ENCODE measurements at places on chromosomes 12 and 14.

GRCh38 chr12:92927055-92927435, 2.0 kb downstream of the EEA1 start:
- peak; percentile 50 for DNase-seq

DNA sequence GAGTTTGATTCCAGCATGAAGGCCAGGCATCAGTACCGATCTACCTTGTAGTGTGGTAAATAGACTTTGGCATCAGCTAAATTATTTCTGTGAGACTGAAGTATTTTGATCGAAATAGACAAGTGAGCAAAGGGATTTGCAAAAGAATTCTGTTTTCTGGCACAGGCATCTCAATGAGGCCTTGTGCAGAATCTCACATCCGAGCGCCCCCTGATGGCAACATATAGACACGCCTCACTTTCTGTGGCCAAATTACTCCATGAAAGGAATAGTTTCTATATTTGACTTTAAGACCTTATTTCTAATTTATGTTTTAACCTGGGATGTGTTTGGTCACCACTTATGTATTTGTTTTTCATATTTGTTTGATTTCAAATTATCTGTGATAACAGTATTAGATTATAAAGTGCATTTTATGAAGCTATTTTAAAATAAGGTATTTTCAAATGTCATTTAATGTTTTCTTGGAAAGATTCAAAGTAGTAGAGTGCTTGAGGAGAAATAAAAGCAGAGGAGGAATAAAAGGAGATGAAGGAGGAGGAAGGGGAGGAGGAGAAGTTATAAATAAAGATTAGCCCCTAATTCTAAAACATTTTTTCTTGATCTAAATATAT, 731.9 kb downstream of the NRXN3 start:
- no peak for DNase-seq

DNA sequence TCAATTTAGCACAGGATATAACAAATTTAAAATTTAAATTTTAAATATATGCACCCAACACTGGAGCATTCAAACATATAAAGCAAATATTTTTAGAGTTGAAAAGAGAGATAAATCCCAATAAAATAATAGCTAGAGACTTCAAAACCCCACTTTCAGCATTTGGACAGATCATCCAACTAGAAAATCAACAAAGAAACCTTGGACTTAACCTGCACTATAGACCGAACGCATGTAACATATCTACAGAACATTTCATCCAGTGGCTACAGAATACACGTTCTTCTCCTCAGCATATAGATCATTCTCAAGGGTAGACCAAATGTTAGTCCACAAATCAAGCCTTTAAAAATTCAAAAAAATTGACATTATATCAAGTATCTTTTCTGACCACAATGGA, 64.0 kb downstream of the SPTSSA start:
- no peak for DNase-seq

DNA sequence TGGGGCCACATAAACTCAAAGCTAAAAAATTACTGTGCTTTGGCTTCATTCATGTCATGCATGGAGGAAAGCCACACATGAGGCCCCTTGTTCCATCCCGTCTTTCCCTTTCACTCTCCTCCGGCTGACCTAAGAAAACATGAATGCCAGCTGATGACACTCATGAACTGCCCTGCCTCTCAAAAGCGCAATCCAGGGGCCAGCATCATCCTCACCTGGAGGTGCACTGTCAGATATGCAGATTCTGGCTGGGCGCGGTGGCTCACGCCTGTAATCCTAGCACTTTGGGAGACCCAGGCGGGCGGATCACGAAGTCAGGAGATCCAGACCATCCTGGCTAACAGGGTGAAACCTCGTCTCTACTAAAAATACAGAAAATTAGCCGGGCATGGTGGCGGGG, 116.1 kb upstream of the FOXN3 start:
- no peak for DNase-seq

GRCh38 chr12:18749386-18749957, 11.6 kb downstream of the CAPZA3 start:
- DNase-seq: no peak

GRCh38 chr14:20707622-20708021, 19.1 kb downstream of the ANG start:
- DNase-seq: no peak

DNA sequence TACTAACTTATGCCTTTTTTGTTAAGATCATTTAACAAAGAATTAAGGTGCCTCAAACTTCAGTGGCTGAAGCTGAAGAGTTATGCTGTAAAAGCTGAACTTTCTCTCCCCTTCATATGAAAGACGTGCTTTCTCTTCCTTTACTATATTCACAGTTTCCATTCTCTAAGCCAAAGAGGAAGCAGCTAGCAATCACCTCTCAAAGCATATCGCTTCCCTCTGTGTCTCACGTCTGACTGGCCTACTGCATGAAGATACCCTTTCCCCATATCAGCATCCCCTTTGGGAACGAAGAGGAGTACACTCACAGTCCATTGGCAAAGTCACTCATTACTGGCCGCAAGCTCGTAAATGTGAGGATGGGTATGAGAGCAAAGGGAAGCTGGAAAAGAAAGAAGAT, 34.9 kb downstream of the SLC11A2 start:
- no peak for DNase-seq
